GM23338 (cell line): ENCODE measurements at places on chromosomes 4 and X.

DNA sequence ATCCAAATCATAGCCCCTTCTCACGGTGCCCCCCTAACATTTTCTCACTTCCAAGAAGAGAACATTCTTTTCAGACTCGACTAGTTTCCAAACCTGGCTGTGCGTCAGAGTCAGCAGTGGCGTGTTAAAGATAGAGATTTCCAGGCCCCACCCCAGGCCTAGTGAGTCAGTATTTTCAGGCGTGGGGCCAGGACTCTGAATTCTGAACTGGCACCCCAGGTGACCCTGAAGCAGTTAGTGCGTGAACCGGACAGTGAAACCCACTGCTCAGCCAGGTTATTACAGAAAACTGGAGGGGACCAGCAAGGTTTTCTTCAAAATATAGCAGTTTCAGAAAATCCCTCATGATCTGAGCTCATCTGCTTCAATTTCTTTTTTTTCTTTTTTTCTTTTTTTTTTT, 35.0 kb upstream of the BCOR start:
- DNase-seq = no peak

- peak; percentile 91 for DNase-seq
Measured at GRCh38 chr4:4995103-4995907, 24.0 kb downstream of the CYTL1 start.

GRCh38 chr4:173194157-173194556, 25.5 kb downstream of the GALNT7 start:
- DNase-seq = no peak

DNA sequence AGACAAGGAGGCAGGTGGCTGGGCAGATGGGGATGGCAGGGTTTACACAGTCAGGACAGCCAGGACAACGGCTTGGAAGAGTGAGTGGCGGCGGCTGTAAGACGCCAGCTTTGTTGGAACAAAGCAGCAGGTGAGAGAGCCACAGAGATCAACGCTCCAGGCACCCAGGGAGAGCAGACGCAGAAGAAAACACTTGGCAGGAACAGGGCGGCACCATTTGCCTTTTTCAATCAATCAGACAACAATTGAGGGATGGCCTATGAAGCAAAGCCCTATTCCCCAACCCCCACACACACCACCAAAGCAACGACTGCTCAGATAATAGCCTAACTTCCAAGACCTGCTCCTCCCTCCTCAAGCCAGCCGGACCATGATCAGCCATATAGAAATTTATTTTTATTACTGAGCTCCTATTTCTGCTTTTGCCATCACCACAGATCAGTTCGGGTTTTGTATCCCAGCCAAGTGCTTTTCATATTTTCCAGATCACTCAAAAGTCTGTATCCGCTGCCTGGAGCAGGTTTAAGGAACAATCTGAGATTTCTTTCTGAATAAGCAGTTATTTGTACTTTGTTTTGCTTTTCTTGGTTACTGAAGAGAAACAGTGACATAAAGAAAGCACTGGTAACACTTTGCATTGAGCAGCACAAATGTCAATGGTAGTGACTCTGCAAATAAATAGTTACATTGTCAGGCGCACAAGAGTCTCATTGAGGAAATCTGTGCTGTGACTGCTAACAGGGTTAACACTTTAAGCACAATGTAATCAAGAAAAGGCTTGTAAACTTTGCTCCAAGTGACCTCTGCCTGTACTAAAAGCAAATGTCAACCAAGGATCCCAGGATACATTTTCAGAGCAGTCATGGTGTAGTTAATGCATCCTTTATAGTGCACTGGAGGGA, 81.8 kb upstream of the RBPJ start:
- DNase-seq = peak; percentile 36

DNA sequence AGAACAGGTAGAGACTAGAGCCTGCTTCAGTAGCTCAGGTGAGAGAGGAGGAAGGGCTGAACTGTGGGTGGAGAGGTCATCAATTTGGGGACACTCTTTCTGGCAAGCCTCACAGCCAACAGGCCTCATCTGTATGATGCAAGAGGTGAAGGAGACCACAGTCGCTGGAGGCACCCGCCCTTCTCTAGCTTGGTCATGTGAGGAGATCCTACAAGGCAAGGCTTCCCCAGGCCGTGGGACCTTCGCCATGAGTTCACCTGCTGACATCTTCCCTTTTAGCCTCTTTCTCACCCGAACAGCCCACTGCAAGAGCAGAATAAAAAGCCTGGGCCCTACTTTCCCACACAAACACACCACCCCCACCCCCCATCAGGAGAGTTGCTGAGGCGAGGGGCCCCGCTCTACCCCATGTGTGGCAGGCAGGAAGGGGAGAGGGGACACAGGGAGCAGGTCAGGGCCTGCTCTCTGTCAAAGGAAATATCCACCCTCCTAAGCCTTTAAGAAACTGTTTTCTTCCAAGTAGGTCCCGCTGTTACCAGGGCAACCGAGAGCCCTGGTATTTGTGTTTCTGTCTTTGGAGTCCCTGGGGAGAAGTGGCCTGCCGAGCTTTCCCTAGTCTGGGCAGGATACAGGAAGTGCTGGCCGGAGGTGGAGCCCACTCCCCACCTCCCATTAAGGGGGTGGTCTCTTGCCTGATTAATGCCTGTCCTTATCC, 8.1 kb downstream of the RTL5 start:
- DNase-seq = peak; percentile 84

DNA sequence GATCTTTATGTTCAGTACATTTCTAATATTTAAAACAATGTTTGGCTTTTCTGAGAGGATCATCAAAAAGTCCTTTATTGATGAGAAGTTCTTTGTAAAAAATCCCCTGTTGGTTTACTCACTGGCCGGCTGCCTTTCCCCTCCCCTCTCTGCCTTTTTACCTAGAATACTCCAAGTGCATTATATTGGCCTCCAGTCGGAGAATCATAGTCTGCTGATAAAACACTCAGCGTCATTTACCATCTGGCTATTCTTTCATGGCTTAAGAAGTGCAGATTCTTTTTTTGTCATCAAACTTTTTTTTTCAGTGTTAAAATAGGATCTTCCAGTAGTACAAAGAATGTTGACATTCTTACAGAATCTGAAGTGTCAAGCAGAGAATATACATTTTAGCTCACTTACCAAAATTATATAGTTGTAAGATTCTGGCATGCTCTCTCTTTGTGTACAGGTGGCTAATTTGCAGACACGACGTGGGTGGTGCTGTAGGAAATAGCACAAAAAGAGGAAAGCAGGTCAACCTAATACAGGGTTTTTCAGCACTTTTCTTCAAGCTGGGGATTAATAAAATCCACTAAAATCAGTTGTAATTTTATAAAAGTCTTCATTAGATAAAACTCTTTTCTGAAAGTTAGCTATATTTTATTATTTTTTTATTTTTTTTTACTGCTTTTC, 731.8 kb downstream of the KCTD8 start:
- no peak for DNase-seq

DNA sequence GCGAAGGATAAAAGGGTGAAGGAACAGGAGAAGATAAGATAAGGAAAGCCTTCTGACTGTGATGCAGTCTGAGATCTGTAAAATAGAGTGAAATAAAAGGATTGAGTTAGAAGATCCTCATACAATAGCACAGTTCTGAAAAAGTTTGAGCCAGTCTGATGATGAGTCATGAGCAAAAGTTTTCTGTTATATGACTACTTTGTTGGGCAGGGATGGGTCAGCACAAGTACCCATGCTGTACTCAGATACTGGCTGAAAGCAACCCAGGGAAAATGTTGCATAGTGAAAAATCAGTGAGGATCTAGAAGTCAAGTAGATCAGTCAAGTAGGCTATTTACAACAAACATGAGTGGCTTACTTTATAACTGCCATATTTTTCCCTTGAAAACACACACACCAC, 253.5 kb downstream of the PCDH10 start:
- DNase-seq = no peak

GRCh38 chr4:150323406-150324325, 245.4 kb downstream of the DCLK2 start:
- peak; percentile 21 for DNase-seq

DNA sequence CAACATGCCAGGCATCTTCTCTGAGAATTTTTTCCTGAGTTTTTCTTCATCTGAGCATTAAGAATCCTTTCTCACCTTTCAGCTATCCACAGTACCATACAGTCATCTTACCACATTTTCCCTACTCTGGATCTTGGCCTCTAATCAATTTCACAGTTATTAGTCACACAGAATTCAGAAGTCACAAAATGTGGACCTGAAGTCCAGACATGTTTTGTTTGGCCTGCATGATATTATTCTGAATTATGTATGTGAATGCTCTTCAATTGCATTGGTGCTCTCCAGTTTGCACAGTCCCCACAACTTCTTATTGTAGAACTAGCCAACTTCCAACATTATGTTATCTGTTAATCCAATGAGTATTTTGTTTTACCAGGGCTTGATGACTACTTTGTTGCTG, 102.3 kb upstream of the GRIA3 start:
- no peak for DNase-seq

DNA sequence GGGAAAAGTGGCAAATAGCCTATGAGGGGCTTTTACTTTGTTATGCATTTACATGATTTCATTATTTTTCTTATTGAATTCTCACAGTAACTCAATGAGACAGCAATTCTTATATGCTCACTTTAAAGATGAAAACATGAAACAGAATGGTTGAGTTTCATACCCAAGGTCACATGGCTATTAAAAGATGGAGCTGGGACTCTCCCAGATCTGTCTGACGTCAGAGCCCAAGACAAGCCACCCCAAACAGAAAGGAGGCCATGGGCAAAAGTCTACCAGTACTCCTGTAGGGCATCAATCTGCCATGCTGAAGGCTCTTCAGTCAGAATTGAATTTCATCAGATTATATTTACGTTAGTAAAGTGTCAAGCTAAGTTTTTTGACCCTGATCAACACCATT, 13.2 kb downstream of the HSD17B11 start:
- no peak for DNase-seq

DNA sequence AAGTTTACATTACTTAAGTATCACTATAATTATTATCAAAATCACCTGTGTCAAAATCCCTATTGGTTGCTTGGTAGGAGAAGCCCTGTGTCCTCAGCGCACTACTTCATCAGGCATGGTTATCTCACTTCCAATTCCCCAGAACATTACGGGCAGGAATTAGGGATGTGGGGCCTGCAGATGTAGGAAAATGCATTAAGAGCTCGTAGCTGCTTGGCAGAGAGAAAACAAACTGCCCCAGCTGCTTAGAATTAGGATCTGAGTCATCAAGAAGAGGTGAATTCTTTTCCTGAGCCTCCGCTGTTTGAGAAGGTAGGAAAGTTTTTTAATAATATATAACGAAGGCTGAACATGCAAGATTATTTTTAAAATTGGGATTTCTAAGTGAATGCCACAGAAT, 31.1 kb upstream of the CLNK start:
- peak; percentile 3 for DNase-seq

DNA sequence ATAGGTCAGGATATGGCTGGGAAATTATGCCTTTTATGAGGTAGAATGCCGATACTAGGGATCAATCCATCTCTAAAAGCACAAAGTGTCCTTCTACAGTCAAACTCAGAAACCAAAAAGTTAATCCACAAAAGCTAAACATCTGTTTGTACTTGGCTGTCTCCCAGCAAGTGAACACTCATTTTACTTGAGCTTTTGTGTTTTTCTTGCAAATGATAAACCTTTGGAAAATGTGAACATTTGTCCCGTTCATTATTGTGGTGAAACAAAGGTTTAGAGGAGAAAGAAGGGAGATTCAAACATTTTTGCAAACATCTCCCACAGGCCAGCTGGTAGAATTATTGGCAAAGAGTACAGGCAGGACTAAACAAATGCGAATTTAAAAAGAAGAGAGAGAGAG, 300.6 kb upstream of the SPANXN1 start:
- no peak for DNase-seq

DNA sequence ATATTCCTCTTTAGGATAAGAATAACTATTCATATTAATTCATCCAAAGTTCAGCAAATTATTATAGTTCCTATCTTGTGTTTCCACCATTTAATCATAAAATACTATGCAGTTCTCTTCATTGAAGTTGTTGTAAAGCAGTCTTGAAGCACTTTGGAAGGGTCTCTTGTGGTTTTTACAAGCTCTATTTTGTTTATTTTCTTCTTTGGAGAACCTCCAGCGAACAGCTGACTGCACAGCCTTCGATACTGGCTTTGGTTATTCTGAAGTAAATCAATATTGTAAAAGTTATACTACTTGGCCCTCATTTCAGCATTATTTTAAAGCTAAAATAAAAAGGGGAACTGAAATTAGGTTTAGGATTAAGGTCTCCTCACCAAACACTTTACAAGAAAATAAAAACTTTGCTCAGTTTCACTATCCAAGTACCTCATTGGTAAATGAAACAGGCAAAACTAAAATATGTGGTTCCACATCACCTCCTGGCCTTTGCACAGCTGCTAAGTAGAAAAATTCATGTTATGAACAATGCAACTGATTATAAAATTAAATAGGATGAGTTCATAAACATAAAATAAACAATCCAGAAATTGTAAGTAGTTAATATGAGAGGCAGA, 1629.2 kb upstream of the ADGRL3 start:
- DNase-seq = no peak

- no peak for DNase-seq
Measured at GRCh38 chrX:52867610-52868348, at the start of gene XAGE3. Gene XAGE3, minus strand, starts transcription at chrX:52868083. Its CDS starts 950 bp downstream, at chrX:52867133.
